ENCODE measurements at places on chromosomes 3 and 15.
A peak's percentile ranks its signal among the peaks of the same experiment; 100 is the strongest.

GRCh38 chr3:78839693-78840092 lies 928.1 kb downstream of the ROBO1 start:
- DNase-seq, result no peak

DNA sequence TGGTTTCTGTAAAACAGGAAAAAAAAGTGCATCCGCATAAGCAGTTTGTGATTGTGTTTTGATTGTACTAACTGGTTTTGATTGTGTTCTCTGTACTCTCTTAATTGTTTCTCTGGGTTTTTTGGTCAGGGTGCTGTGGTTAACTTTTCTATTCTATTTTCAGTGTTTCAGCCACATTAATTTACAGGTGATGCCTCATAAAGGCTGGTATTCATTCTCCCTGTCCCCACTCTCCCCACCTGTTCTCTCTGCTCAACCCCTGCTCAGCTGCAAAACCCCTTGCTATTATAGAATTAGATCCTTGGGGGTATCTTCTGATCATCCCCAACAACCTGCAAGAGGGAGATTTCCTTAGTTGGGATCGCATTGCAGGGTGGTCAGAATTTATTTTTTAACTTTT lies 285.4 kb upstream of the AZI2 start:
- no peak for DNase-seq

- peak; percentile 40 for DNase-seq
Observed at GRCh38 chr3:23949784-23950183, 4.7 kb downstream of the NR1D2 start.

DNA sequence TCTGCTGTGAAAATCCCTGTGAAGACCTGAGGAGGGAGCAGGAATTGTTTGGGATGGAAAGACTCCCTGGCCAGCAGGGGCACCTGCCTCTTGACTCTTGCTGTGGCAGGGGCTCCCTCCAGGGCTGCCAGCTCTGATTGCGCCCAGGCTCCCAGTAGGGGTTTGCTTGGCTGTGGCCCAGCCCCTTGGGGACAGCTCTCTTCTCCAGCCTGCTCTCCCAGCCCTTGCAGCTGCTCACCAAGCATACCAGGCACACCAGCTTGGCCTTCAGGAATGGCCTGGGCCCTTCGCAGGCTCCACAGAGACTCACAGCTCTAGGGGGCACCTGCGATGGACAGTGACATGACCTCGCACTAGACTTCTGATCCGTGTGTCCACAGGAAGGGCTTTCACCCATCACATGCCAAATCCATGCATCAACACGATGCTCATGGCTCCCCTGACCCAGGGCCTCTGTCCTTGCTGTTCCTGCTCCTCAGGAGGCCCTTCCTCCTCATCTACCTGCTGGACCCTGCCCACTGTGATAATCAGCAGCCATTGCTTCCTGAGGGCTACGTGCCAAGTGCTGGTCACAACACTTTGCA lies 61.8 kb downstream of the SCN5A start:
- no peak for DNase-seq

DNA sequence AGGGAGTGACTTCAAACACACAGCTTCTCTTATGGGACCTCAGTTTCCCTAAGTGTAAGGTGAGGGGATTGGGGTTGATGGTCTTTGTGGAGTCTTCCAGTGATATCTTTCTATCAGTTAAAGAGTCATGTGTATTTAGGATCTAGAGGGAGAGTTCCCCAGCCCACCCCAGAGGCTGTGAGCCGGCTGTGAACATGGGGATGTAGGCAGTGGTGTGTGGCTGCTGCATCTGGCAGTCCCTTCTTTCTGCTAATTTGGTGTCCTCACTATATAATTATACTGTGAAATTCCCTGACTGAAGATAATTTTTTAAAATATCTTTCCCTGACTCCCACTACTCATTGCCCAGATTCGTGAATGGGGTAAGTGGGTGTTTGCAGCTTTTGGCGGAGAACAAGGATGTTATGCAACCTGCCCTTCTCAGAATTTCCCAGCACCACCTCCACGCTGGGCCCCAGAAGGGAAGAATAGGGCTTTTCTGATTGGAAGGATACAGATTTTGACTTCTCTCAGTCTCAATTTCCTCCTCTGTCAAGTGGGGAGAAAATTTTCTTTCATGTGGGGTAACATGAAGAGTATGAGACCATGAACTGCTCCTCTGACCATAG lies 79.0 kb upstream of the RASGRF1 start:
- DNase-seq, result no peak

- DNase-seq, result no peak
Observed at GRCh38 chr15:96670389-96670788, 339.9 kb downstream of the NR2F2 start.
